Hematopoietic multipotent progenitor cell treated with erythropoietin and hydrocortisone succinate and interleukin-3 and kit ligand, for 17 days (in vitro differentiated cells): ENCODE measurements at places on chromosomes 6 and 20.

GRCh38 chr6:158366363-158366762 lies 54.1 kb downstream of the TULP4 start:
- DNase-seq: no peak

DNA sequence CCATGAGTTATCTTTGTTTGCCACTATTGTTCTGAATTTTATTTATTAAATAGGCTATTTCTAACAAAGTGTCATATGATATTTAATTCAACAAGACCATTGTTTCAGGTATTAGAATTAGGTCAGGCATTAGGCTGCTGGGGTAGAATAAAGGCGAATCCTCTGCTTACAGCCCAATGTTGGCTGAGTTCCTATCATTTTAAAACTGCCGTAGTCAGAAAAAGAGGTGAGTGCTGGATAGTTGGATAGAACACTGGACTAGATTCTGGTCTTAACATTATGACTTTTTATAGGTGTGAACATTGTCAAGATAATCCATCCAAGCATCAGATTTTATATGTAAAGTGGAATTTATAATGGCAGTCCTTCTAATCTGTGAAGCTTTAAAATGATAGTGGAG lies 6.3 kb downstream of the RIMS1 start:
- DNase-seq: no peak

- no peak for DNase-seq
Measured at GRCh38 chr20:39399463-39399862, 437.3 kb downstream of the DHX35 start.

DNA sequence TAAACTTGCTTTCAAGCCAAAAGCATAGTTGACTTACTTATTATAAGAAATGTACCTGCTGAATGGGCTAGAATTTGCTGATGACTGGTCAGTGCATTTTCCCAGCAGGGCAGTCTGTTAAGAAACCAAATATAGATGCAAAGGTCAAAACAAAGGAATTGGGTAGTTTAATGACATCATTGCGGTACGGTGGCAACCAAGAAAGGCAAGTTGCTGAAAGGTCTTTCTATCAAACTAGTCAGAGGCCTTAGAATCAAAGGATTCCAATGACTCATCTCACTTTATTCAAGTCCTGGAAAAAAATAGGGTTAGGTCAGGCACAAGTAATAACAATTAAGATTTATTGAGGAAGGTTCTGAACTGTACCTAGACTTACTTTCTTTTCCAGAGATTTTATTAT lies 76.4 kb downstream of the KIZ start:
- no peak for DNase-seq

DNA sequence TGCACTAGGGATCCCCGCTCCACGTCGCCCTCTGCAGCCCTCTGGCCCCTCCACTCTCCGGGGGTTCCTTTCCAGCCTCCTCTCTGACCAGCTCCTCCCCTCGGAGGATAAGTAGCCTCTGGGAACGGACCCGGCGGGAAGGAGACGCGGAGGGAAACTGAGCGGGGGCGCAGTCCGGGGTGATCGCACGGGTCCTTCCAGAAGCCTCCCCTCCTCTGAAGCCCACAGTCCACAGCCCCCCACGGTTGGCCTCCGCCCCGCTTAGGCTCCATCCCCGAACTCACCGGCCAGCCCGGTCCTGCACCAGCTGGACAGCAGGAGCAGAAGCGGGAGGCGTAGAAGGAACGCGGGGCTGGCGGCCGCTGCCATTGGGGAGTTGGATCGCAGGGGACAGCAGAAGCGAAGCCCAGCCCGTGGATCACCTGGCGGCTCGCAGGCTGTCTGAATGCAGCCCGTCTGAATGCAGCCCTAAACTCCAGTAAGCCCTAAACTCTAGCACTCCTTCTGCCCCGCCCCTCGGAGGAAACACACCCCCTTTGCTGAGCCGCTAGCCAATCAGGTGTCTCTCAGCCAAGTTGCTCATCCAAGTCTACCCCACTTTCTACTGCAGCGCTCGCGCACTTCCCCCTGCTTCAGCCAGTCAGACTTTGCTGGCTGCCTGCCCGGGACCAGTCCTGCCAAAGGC lies at the start of gene RAET1G:
TSS of gene RAET1G (minus strand) at position 480 of the 685 bp plus-strand sequence. CDS start at position 369, 111 bp downstream.
- DNase-seq: peak; percentile 69

- DNase-seq: no peak
Measured at GRCh38 chr20:5140195-5140594, 13.4 kb downstream of the CDS2 start.

DNA sequence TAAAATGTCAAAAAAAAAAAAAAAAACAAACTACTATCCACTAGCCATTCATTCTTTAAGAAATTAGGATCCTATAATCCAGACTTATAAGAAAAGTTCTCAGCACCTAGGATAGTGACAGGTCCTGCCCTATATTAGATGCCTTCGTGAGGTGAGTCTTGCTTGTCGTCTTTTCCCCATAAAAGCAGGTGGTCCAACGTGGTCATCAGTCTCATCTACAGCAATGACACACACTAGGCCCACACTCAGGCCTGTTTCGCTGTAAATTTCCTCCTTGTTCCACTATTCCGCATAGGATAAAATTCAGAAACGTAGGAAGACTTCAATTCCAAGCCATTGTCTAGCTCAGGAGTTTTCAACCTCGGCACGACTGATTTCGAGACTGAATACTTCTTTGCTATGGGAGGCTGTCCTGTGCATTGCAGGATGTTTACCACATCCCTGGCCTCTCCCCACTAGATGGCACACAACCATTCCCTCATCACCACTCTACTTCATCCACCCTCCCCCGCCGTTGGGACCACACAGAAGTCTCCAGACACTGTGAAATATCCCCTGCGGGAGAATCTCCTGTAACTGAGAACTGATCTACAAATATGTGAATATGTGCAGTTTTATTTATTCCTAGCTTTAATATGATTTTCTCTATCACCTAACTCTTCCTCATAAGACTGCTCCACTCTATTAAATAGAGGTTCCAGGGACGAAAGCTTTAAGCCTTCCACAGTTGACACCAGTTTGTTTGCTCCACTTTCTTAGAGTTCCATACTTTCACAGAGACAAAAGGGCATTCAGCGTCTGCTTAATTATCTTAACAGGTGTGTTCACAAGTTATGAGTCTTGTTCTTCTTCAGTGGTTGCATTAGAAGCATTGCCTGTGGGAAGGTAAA lies 346.3 kb downstream of the BMP2 start:
- no peak for DNase-seq

DNA sequence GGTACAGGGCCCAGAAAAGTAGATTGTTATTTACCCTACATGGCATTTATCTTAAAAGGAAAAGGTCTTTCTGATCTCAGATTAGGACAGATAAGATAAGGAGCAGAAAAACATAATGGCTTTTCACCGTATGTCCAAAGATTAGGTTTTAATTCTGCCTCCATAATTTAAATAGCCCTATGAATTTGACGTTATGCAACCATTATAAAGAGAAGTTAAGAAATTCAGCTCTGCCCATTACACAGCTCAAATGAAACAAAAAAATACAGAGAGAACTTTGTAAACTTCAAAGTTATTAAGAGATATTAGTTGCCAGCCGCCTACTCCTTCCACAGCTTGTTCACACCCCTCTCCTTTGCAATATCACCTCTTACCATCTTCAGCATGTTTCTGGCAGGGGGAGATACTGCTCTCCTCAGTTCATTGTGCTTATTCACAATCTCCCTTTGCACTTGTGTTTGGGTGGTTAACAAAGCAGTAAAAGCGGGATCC lies 8.1 kb downstream of the CRISP3 start:
- DNase-seq: peak; percentile 61

- DNase-seq: peak; percentile 45
Measured at GRCh38 chr6:26295691-26296555, 69.1 kb upstream of the BTN3A2 start.

DNA sequence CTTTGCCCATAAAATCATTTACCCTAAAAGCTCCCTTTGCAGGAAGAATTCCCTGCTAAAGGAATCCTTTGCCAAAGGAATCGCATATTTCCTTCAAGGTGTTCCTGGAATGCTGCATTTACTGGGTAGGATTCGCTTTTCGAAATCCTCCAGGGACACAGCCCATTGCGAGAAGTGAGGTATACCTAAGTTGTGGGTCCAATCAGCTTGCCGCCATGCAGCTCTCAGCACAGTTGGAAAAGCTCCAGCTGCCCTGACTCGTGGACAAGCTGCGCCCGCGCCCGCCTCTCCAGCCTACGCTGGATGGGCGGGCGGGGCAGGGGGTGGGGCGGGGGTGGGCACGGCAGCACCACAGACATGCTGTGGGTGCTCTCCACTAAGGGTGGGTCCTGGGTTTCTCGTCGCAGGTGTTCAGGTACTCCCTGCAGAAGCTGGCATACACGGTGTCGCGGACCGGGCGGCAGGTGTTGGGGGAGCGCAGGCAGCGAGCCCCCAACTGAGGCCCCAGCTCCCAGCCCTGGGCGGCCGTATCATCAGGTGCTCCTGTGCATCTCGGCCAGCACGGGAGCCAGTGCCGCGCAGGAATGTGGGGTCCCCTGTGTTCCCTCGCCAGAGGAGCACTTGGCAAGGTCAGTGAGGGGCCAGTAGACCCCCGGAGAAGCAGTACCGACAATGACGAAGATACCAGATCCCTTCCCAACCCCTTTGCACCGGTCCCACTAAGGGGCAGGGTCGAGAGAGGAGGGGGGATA lies 1.4 kb downstream of the NNAT start:
- DNase-seq: no peak

- no peak for DNase-seq
Measured at GRCh38 chr6:148440877-148441453, 98.3 kb downstream of the SASH1 start.

GRCh38 chr6:40152701-40153436 lies 218.6 kb upstream of the MOCS1 start:
- DNase-seq: no peak

DNA sequence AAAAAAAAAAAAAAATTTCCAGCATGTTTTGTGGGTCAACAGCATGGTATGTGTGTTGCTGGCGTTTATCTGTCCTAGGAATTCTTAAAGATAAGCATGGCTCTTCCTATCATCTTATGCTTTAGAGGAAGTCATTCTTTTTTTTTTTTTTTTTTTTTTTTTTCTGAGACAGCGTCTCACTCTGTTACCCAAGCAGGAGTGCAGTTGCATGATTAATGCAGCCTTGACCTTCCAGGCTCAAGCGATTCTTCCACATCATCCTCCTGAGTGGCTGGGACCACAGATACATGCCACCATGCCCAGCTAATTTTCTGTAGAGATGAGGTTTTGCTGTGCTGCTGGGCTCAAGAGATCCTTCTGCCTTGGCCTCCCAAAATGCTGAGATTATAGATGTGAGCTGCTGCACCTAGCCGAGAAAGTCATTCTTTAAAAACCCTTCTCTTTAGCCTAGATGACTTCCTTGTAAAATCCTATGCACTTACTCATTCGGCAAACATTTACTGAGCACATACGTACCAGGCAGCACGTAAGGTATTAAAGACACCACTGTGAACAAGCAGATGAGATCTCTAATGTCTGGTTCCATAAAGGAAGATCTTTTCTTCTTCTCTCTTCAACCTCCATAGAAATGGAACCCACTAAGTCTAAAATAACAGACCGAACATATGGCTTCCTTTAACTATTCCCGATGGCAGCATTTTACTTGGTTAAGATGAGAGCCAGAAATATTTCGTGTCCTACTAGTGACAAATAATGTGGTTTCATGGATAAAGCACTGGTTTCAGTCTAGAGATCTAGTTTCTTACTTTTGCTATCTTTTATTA lies 122.4 kb downstream of the RIN2 start:
- no peak for DNase-seq

DNA sequence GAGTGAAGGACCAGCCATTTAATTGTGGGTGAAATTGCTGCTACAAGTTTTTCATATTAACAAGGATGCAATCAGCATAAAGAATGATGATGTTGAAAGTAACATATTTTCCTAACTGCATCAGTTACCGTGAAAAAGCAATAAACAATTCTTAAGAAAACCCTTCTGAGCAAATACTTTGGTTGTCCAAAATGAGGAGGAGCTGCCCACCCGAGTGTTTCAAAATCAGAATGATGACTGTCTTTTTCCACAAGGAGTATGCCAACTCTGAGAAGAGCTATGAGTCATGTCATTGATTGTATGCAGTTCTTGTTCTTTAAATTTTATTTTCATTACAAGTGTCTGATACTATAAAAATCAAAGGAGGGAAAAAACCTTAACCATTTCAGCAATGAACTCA lies 470.5 kb downstream of the COL12A1 start:
- no peak for DNase-seq

- DNase-seq: no peak
Measured at GRCh38 chr6:3751077-3751729, at the start of gene PXDC1. Gene PXDC1, minus strand, starts transcription at chr6:3751713. Its CDS starts 182 bp downstream, at chr6:3751531.

GRCh38 chr6:16760516-16761470 lies at the start of gene ATXN1:
Gene ATXN1, minus strand, starts transcription at chr6:16761460.
- DNase-seq: no peak

DNA sequence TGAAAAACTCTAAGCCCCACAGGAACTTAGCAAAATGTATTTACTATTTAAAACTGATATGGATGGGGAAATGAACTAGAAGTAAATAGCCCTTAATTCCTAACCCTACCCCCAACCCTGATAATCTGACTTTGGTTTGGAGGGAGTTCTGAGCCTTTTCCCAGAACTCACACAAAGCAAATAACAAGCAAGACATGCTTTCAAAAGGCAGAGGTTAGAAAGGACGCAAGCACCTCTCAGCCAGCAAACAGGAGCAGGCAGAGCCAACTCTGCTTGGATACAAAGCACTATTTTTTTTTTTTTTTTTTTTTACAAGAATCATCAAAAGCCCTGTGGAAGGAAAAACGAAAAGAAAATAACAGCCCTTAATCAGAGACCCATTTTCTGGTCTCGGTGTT lies 58.7 kb downstream of the SLC22A23 start:
- DNase-seq: no peak
